CD8-positive, alpha-beta T cell (primary cell): ENCODE measurements at places on chromosomes 7 and 10.

DNA sequence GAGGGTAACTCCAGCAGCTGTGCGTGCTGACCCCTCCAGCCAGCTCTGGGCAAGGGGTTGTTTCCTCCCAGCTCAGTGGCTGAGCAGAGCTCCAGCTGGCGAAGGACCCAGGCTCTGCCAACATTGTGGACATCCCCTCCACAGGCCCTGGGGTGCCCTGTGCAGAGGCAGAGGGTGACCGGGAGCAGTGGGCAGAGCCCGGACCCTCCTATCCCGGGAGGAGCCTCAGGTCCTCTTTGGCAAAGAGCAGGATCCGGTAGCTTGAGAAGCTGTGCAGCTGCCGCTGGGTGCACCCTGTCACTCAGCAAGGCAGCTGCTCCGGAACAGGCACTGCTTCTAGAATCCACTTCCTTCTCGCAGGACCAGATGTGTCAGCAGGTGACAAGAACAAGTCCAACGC lies 175.9 kb downstream of the EBF3 start:
- DNase-seq = no peak

DNA sequence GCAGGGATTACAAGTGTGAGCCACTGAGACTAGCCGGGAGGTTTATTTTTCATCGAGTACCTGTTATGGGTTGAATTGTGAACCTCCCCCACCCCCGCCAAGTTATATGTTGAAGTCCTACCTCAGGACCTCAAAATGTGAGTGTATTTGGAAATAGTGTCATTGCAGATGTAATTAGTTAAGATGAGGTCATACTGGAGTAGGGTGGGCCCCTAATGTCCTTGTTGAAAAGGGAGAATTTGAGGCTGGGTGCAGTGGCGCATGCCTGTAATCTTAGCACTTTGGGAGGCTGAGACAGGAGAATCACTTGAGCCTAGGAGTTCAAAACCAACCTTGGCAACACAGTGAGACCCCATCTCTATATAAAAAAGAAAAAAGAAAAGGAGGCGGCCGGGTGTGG lies 10.8 kb upstream of the BAG3 start:
- DNase-seq = no peak

DNA sequence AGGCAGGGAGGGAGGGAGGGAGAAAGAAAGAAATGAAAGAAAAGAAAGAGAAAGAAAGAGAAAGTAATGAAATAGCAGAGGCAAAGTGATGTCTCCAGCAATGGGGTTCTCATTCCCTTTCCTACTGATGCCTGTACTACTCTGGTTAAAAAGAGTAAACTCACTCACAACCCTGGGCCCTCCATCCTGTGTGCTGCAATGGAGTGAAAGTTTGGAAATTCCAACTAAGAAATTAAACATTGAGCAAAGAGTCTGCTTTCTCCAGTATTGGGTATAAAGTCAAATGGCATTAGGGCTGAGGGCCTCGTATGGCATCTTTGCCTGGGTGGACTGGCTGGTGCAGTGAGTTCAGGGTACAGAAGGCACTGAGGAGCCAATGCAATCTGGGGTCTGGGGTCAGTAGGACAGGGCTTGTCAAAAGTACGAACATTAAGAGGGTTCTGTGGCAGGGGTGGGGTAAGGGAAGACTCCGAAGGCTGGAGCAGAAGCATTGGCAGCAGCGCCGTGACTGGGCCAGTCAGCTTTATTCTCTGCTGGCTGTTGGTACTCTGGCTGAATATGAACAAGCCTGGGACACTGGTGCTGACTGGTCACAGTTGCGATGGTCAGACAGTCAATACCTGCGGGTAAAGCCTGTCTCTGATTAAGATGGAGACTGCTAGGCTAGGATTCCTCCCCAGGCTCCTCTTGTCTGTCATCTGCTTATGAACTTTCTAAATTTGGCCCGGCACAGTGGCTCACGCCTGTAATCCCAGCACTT lies 24.1 kb upstream of the TNS3 start:
- DNase-seq = no peak

DNA sequence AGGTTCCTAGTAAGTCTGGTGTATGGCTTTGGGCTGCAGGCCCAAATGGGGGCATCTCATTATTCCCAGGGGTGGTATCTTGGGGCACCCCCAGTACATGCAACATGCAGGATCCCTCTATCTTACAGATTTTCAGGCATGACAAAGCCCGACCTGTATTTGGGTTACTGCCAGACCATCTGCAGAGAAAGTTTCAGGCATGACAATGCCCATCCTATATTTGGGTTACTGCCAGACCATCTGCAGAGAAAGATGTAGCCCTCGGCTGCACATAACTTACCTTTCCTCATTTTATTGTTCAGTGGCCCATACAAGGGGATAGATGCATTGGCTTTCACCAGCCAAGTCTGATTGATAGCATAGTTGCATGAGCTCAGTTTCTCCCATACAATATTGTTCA lies 112.2 kb upstream of the RAB18 start:
- DNase-seq = no peak

- DNase-seq = no peak
Measured at GRCh38 chr10:122326806-122327205, 47.7 kb upstream of the PLEKHA1 start.

- no peak for DNase-seq
Measured at GRCh38 chr7:151435971-151436370, 4.0 kb downstream of the CRYGN start.

DNA sequence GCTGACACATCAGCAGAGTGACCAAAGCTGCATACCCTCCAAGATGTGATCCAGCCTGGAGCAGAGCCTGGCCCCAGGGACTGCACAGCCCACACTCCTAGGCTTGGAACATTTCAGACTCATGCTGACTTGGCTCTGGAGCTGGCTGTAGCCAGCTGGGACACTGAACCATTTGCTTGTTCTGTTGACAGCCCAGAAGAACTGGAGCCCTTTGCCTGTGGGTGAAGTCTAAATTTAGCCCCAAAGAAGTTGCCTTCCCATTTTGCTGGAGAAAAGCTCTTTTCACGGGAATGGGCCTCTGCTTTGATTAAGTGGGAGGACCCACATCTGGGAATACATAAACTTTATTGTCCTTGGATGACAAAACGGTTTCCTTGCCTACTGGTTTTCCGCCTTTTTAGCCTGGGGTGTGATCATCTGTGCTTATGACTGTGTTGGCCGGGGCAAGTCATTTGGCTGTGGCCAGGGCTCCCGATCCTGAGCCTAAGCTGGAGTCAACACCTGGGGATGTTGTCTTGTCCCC lies 186.2 kb upstream of the BMPER start:
- DNase-seq = no peak

DNA sequence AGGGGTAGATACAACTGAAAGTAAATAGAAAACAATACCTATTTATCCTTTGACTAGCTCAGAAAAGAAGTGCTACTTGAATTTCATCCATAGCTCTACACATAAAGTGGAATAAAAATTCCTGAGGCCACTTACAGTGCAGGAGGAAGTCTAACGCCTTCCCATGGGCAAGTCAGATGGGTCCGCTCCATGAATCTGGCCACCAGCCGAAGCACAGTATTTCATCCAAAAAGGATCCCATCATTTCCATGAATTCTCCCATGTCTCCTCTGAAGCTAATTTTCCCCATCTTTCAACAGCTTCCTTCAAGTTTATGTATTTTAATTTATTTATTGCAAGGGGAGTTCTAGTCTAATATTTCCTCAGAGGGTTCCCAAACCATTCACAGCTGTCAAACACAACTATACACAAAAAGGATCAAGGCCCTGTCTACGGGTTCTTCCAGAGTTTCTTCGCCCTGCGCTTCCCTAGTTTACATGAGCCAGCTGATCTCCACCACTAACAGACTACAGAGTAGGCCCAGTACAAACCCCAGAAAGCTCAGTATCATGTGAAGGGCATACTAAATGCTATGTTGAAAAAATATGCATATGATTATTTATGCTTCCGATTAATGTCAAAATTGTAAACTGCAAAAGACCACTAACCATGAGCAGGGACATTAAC lies 184.7 kb downstream of the DOCK4 start:
- DNase-seq = no peak

GRCh38 chr7:108455551-108455997 lies 662 bp downstream of the NRCAM start:
- DNase-seq = no peak

GRCh38 chr10:77157248-77158019 lies 480.2 kb downstream of the KCNMA1 start:
- DNase-seq = no peak

GRCh38 chr10:83195021-83195420 lies 944.3 kb upstream of the GHITM start:
- no peak for DNase-seq

- DNase-seq = no peak
Measured at GRCh38 chr7:82755705-82756551, 312.4 kb upstream of the CACNA2D1 start.

DNA sequence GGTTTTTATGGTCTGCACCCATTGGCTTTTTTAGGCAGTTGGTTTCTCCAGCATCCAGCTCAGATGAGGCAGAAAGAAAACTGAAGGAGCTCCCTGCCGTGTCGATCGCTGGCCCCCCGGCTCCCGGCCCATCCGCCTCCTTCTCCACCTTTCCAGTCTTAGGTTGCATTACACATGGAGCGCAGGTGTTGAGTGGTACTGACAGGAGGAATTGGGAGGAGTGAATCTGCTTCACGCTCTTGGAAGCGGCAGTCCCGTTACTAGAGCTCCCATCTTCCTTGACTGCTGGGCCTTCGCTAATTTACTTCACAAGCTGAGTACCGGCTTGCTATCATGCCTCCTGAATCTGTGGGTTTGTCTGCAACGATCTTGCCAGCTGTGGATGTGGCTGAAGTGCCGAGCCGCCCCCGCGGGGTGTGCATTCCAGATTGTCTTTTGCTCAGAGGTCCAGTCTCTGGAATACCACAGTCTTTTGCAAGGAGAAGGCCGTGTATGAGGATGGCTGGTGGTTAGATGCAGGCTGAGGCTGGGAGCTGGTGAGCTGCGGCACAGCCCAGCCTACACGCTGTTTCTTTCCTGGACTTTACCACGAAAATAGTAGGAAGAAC lies 17.1 kb downstream of the IQCE start:
- no peak for DNase-seq

DNA sequence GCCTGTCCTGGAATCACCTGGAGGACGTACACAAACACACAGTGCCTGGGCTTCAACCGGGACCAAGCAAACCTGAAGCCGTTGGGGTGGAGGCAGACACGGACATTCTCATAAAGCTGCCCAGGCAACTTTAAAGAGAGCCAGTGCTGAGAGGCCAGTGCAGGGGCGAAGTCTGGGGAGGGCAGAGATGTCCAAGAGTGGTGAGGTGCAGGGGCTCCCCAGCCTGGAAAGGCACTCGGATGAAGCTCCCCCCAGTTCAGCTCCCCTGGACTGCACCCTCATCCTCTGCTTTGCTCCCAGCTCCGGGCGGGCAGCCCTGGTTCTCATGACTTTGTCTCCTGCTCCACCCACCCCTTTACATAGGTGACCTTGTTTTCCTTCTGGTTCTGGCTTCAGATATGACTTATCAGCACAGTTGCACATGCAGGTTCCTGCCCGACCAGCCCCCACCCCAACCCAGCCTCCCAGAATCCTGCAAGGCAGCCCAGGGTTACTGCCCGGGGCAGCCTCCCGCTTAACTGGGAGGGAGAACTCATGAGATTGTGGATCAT lies 60.8 kb upstream of the EEPD1 start:
- no peak for DNase-seq

GRCh38 chr7:13988731-13989125 lies 738 bp downstream of the ETV1 start:
- DNase-seq = no peak

DNA sequence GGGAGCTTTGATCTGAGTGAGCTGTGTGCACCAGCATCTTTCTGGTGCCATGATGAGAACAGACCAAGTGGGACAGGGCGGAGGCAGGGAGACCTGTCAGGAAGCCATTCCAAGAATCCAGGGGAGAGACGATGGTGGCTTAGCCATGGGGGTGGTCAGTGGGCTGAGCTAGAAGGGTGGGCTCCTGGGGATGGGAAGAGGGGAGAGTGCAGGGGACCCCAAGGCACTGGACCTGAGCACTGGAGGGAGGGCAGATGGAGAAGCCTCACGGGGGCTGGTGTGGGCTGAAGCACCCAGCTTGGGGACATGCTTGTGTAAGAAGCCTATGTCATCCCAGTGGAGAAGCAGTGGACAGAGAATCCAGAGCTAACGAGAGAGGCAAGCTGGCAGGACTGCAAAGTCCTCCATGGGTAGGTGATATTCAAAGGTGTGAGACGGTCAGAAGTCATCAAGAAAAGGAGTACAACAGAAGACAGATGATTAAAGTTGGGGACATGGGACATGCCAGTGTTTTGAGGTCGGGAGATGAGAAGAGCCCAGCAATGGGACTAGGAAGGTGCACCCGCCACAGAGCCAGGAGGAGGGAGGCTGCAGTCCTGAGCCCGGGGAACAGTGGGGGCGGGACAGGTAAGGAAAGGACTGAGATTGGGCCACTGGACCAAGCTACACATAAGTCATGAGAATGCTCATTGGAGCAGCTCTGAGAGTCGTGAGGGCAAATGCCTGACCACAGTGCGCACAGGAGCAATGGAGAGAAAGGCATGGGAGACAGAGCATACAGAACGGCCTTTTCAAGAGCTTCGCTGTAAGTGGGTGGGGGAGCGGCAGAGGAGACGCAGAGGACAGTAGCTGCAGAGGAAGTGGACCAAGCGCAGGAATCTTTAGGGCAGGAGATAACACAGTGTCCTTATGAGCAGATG lies 72.0 kb downstream of the GRID1 start:
- no peak for DNase-seq

DNA sequence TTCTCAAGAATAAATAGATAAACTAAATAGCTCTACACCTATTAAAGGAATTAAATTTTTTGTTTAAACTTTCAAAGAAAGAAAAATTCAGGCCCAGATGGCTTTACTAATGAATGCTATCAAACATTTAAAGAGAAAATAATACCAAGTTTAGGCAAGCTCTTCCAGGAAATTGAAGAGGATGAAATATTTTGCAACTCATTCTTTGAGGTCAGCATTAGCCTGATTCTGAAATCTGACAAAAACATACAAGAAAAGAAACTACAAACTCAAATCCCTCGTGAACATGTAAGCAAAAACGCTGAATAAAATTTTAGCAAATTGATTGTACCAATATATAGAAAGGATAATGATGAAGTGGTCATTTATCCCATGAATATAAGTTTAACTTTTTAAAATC lies 93.4 kb downstream of the RTKN2 start:
- DNase-seq = no peak

- DNase-seq = no peak
Measured at GRCh38 chr10:117519879-117520278, 22.7 kb upstream of the EMX2 start.

- DNase-seq = no peak
Measured at GRCh38 chr7:110157631-110158362, 933.1 kb upstream of the LRRN3 start.

DNA sequence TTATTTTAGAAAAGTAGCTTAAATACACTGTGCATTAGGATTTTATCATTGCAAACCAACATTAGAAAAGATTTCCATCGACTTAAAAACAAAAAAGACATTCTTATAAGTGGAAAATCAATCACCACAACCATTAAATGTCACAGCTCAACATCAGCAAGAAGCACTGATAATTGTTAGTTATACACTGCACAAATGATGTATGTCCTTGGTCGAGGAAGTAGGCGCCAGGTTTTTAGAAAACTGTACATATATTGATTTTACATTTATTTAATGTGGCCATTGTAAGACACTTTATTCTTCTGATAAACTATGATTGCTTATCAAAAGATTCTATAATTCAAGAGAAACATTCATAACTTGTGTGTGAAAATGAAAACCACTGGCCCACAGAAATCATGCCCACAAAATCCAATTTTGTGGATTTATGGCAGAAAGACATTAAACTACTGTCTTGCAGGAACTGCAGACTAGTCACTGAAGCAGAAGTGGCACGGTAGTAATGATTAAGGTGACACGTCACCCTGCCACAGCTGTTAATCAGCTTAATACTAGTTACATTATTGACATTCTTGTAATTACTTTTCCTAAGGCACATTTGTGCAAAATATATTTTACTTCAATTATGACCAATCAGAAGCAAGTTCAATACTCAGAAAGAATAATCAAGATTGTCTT lies 79.4 kb downstream of the VPS41 start:
- no peak for DNase-seq
